ENCODE measurements at places on chromosomes 2 and 18.
A peak's percentile ranks its signal among the peaks of the same experiment; 100 is the strongest.

DNA sequence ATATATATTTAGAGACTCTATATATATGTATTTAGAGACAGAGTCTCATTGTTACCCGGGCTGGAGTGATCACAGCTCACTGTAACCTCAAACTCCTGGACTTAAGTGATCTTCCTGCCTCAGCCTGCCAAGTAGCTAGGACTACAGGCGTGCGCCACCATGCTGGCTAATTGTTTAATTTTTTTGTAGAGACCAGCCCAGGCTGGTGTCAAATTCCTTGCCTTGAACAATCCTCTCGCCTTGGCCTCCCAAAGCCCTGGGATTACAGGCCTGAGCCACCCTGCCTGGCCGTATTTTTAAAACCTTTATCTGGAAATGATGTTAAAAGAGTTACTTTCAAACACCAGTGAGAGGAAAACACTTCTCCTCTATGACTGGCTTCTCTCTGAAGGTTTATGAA, 30.9 kb upstream of the PGAP1 start:
- no peak for DNase-seq

DNA sequence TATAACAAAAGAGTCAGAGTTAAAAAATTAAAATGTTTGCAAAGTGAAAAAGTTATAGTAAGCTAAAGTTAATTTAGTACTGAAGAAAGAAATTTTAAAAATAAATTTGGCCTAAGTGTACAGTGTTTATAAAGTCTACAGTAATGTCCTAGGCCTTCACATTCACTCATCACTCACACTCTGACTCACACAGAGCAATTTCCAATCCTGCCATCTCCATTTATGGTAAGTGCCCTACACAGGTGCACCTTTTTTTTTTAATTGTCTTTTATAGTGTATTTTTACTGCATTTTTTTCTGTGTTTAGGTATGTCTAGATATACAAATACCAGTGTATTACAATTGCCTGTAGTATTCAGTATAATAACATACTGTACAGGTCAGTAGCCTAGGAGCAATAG, 562.9 kb downstream of the PIK3C3 start:
- DNase-seq, result no peak

DNA sequence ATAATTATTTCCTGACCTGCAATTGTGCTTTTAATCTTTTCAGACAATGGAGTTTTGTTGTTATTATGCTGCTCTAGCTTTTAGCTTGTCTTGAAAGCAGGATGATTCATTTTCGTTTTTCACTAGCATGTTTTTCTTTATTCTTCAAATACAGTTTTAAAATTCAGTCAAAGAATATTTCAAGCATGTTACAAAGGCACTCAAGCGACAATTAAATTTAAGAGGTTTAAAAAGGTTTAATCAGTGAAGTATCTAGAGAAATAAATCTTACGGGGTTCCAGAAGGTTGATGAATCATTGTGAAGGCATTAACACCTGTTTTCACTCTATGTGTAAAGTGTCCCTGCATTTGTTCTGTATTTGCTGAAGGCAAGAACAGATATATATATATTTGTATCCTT, 390.7 kb upstream of the TMEFF2 start:
- DNase-seq, result no peak

GRCh38 chr18:79853993-79854364, 56.2 kb downstream of the KCNG2 start:
- DNase-seq, result no peak

- peak; percentile 74 for DNase-seq
These were observed 128.5 kb upstream of the RAB12 start for GRCh38 chr18:8480506-8481328.

DNA sequence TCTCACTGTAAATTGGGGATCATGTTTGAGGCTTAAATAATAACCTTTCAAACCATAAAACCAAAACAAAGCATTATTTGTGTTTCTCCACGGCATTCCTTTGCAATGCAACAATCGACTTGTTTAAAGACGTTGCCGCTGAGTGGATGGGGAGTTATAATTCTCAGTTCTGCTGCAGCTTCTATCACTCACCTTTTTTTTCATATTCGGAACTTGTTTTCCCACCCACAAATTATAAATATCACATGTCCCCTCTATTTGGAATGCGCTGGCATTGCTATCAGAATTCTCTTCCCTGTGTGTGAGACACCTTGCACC, 372.8 kb upstream of the SMIM21 start:
- DNase-seq, result no peak

- no peak for DNase-seq
These were observed 74.8 kb downstream of the CDK15 start for GRCh38 chr2:201880993-201881611.

GRCh38 chr2:165632594-165632993, 161.5 kb downstream of the GALNT3 start:
- DNase-seq, result no peak

DNA sequence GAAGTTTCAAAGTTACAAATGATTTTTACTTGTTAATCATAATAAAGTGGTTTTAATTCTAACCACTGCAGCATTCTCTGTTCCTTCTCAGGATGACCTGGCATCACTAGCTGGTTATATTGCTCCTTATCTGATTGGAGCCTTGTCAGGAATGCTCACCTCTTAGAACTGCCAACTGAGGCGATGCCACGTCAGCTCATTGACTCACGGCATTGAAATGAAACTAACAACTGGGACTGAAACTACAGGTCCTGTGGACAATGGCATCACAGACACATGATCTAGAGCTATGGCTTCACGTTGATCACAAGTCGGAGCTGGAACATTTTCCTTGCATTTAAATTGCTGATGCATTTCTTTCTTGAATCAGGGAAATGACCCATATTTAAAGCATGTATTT, 54.9 kb upstream of the MAP2 start:
- no peak for DNase-seq

Measured in head of caudate nucleus (tissue), 42 donors.